ENCODE measurements at places on chromosomes 2 and 18.
A peak's percentile ranks its signal among the peaks of the same experiment; 100 is the strongest.

- DNase-seq = no peak
Observed at GRCh38 chr2:28629910-28630309, 121.7 kb upstream of the PPP1CB start.

GRCh38 chr18:12287131-12287681 lies 20.8 kb upstream of the TUBB6 start:
- DNase-seq = no peak

GRCh38 chr2:18362696-18363095 lies 197.8 kb downstream of the RDH14 start:
- DNase-seq = peak; percentile 75

- DNase-seq = peak; percentile 40
Observed at GRCh38 chr18:67417864-67418523, 98.5 kb downstream of the DSEL start.

GRCh38 chr2:172848519-172848918 lies 112.9 kb downstream of the RAPGEF4 start:
- no peak for DNase-seq

GRCh38 chr18:13382366-13382953 lies 163.9 kb downstream of the LDLRAD4 start:
- peak; percentile 60 for DNase-seq

Measured in fibroblast of skin of scalp (primary cell).